ENCODE measurements at places on chromosomes 1 and 21. TPM values are rescaled to one million over a fixed set of nuclear protein-coding genes. Genes with fewer than 3 reads are reported as not detected.

The PRKCZ gene
- total RNA-seq: 33.5 TPM

The MROH7 gene
- total RNA-seq: 0.77 TPM

The BCL2L15 gene
- total RNA-seq: 1.5 TPM

The ERG gene
- not detected for total RNA-seq

The KIF2C gene
- 1.7 TPM for total RNA-seq

The STPG1 gene
- total RNA-seq: 2.5 TPM

The FNDC5 gene
- total RNA-seq: not detected

The TAS1R1 gene
- total RNA-seq: not detected

The TFF2 gene
- total RNA-seq: not detected

The DNASE2B gene
- not detected for total RNA-seq

DNA sequence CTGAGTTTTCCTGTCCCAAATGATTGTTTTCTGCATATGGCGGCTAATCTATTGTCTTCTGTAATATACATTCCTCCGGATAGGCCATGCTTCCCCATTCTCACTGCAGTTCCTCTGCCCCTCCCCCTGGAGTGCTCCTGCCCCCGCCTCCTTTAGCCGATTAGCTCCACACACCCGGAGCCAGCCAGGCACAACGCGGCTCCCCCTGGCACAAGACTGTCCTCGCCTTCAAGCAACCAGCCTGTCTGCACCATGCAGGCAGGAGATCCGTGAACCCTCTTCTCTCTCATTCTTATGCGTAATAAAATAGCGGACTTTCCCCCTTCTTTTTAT is 18.0 kb downstream of the SERTAD4 start:
- no peak for DNase-seq

- DNase-seq: no peak
Measured at GRCh38 chr1:227321035-227321434, 2.7 kb upstream of the CDC42BPA start.

DNA sequence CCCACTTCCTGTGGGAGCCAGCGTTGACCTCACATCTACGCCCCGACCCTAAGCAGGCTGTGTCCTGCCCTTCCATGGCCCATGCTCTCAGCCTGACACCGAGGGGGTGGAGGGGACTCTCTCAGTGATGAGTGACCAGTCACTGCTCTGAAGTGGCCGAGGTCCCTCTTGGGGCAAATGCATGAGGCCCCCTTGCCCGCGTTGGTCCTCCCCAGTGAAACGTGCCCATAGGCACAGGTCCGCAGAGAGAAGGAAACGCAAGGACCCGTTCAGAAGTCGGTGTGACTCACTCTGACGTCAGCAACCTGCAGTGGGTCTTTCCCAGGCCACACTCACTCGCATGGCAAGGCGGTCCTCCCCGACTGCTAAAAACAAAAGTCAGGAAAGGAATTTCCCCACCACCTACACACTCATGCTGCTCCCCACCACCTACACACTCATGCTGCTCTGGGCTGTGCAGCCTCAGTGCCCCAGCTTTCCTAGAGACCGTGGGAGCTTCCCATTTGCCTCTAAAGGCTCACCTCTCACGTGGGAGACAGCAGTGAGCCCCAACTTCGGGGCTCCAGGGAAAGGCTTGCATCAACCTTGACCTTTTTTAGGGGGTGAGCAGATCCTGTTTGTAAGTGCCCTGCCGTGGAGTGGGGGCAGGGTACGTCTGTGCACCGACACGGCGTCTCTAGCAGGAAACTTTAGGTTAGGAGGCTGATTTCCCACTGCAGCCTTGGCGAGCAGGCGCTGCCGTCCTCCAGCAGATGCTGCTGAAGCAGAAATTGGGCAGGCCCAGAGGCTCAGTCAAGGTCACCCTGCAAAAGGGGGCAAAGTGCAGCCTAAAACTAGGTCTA is 11.4 kb downstream of the UBASH3A start:
- peak; percentile 84 for DNase-seq

DNA sequence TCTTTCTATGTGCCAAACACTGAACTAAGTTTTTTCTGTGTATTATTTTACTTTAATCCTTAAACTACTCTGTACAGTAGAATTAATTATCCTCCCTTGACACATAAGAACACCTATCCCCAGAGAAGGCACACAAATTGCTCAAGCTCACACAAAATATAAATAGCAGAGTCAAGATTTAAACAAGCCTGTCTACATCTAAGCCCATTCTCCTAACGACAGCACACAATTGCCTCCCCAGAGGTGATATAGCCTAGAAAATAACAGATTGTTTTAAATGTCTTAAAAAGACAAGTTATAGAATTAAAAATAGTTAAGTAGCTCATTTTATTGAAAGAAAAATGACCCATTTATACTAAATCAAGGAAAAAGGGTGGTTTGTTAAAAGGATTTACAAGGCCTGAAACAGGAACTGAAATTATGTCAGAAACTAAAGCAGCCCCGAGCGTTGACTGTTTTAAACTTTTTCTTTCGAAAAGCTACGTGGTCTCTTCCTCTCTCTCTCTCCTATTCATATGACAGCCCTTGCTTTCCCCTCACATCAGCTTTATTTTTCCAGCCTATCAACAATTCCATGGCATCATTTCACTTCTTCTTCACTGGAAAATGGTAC is 30.5 kb downstream of the TNFSF18 start:
- no peak for DNase-seq

- peak; percentile 37 for DNase-seq
Measured at GRCh38 chr1:48202030-48202752, 20.3 kb upstream of the SLC5A9 start.

GRCh38 chr1:66476774-66477173 is 57.2 kb upstream of the SGIP1 start:
- DNase-seq: no peak

DNA sequence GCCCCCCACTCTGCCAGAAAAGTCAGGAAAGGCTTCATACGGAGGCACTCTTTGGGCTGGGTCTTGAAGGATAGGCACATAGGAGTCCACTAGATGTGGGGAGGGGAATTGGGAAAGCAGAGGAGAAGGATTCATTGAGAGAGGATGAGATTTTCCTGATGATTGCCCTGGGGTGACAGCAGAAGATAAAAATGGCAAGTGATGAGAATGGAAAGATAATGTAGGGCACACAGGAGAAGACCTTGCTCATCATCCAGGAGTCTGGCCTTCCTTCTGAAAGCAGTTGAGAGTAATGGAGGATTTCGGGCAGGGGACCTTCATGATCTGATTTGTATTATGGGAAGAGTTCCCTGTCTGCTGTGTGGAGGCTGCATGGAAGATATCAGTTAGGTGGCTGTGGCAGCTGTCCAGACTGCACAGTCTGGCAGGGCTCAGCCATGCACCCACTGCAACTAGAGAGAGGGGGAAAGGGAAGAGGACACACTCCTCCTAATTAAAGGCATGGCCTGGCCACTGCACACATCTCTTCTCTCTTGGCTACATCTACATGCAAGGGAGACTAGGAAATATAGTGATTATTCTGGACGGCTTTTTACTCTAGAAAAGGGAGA is 9.6 kb upstream of the FABP3 start:
- DNase-seq: no peak

DNA sequence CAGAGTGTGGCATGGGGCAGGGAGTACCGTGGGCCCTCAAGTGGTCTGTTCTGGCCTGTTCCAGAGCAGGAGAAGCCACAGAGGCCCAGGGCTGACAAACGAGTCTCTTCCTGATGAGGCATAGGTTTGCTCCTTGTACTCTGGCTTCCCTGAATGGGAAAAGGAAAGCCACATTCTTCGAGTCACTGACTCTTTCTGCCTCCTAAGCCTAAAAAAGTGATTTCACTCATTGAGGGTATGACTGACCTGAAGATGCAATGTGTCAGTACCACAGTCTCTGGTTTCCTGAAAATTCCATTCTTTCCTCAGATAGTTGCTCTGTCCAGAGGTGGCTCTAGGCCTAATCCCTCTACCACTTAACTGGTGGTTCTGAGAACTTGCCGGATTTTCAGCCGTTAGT is 92.3 kb downstream of the KCNN3 start:
- DNase-seq: no peak

- no peak for DNase-seq
Measured at GRCh38 chr1:160371346-160371631, 4.4 kb downstream of the NHLH1 start.

- DNase-seq: no peak
Measured at GRCh38 chr1:193183019-193183627, 3.3 kb downstream of the B3GALT2 start.

DNA sequence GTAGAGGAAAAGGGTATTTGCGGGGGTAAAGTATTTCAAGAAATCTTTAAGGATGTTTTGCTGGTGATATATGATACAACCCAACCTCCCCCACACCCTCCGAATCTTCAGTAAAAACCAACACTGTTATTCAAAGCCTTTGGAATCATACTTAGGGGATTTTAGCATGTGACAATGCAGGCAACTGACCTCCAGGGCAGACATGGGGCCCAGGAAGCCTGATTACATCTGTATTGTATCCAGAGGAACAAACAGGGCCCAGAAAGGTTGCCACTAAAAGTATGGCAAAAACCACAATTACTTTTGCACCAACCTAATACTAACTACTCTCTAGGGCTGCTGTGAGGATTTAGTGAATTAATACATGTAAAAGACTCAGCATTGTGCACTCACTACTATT is 43.9 kb upstream of the CNN3 start:
- DNase-seq: no peak

DNA sequence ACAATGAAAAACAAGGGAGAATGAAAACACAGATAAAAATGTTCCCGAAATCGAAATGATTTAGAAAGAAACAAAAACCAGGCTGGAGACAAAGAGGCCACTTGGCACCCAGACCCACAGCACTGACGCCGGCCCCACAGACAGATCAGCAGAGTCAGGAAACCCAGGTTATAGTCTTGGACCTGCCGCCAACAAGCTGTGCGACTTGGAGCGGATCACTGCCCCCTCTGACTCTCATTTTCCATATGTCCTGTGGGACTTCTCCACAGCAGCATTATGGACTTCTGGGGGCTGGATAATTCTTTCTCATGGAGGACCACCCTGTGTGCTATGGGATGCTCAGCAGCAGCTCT is 72.4 kb downstream of the MATN1 start:
- DNase-seq: no peak

GRCh38 chr1:37480581-37481288 is 6.4 kb downstream of the ZC3H12A start:
- DNase-seq: no peak

GRCh38 chr1:59052166-59052590 is 244.7 kb upstream of the FGGY start:
- DNase-seq: no peak

- DNase-seq: no peak
Measured at GRCh38 chr1:40929155-40929554, 50.3 kb upstream of the CTPS1 start.

GRCh38 chr1:169107603-169108208 is 1.2 kb downstream of the ATP1B1 start:
- DNase-seq: no peak

DNA sequence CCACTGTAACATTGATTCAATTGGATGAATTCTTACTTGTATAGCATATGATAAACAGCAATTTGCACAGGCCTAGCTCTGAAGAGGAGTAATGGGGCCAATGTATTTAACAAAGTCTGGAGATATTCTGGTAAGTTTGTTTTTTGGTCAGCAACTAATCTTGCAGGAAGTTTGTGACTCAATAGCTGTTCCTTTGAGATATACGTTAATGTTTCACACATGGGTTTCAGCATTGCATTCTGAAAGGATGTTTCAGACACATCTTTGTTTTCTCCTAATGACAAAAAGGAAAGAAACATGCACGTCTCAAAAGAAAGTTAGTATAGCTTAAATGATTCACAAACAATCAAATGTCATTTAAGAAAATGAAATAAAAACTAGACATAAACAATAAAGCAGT is 49.0 kb downstream of the LTN1 start:
- no peak for DNase-seq

GRCh38 chr1:33972676-33973395 is 109.0 kb downstream of the HMGB4 start:
- no peak for DNase-seq

DNA sequence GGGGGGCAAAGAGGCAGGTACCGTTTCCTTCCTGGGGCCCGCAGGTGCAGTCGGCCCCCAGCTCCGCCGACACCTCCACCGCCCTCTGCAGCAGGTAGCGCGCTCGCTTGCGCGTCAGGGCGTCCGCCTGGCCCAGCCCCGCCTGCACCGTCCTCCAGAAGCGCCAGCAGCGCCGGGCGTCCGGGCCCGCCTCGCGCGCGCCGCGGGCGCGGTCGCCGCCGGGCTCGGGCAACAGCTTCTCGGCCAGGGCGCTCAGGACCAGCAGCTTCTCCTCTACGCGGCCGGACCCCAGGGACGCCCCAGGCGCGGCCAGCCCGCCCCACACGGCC is 863 bp downstream of the TARBP1 start:
- peak; percentile 40 for DNase-seq

DNA sequence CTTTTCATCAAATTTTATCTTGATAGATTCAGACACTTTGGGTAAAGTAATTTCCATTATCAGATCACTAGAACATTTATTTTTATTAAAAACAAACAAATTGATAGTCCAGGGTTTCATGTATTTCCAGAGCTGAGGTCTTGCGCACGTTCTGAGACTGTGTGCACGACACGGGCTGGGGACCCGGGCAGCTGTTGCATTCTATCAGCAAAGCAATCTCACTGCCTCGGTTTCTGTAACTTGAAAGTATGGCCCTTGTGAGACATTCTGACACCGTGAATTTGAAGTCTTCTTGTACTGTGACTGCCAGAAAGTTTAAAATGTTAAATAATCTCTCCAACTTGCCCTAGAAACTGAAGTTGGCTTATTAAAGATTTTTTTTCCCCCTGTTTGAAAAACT is 746.9 kb upstream of the ADGRL2 start:
- no peak for DNase-seq

- DNase-seq: peak; percentile 50
Measured at GRCh38 chr1:2255420-2256369, 27.6 kb downstream of the SKI start.

GRCh38 chr1:12654004-12654567 is 10.2 kb downstream of the AADACL4 start:
- no peak for DNase-seq

GRCh38 chr1:109617291-109617801 is 2.1 kb downstream of the GNAT2 start:
- DNase-seq: no peak

All from T-helper 17 cell (primary cell).